ENCODE measurements at places on chromosomes 12 and 14.

DNA sequence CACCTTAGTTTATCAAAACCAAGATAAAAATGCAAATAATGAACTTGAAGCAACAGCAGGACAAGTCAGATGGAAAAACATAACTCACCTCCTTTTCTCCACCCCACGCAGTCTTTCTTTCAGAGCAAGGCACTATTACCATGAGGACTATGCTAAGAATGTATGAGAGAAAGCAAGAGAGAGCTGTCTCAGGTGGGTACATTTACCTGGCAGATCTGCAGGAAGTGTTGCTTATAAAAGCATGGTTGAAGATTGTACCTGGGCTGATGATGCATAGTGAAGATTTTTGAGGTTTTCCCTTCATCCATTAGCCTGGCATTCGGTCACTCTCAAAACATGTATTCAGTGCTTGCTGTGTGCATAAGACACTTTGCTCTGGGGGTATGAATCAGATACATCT lies 68.8 kb upstream of the IFNG-AS1 start:
- no peak for DNase-seq

- no peak for DNase-seq
Measured at GRCh38 chr12:1763153-1763552, 57.2 kb upstream of the LRTM2 start.

- peak; percentile 23 for DNase-seq
Measured at GRCh38 chr12:57476993-57477709, 2.5 kb downstream of the ARHGAP9 start.

DNA sequence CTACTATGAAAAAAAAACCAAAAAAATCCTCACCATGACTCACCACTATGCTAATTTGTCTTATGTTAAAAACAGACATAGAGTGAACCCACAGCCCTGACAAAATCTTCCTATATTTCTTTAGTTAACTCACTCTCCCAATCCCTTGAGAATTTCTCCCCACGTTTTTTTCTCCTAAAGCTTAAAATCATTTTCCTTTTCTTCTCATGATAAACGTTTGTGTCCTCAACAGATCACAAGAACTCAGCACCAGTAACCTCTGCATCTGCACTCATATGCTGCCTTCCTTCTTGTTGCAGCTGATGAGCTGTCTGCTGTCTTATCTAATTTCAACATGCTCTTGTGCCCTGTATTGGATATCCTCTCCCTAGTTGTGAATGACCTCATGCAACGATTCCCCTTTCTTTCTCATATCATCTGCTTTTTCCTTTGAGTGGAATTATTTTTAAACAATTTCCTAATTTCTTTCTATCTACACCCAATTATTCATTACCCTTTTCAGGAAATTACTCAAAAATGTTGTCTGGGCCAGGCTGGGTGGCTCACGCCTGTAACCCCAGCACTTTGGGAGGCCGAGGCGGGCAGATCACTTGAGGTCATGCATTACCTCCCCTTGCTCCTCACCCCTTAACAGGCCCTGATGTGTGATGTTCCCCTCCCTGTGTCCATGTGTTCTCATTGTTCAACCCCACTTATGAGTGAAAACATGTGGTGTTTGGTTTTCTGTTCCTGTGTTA lies 427.5 kb upstream of the MGAT4C start:
- DNase-seq, result no peak

- DNase-seq, result no peak
Measured at GRCh38 chr14:44963044-44963528, 1.1 kb downstream of the TOGARAM1 start.

GRCh38 chr12:76569685-76570604 lies 10.4 kb upstream of the OSBPL8 start:
- DNase-seq, result no peak

DNA sequence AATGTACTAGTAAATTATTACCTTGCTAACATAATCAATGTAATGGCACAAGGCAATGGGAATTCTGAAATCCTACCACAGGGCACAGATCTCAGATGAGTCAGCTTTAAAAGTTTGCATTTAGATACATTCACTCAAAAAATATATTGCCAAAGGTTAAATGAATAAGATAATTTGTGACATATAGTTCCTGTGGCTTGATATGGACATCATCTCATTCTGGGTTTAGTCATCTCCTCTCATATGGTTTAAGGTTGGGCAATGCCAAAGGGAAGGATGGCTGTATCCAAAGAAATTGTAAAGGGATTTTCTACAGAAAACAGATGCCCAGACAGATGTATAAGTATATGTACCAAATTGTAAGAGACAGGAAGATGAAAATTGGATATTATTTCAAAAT lies 1065.0 kb downstream of the LRFN5 start:
- DNase-seq, result no peak

DNA sequence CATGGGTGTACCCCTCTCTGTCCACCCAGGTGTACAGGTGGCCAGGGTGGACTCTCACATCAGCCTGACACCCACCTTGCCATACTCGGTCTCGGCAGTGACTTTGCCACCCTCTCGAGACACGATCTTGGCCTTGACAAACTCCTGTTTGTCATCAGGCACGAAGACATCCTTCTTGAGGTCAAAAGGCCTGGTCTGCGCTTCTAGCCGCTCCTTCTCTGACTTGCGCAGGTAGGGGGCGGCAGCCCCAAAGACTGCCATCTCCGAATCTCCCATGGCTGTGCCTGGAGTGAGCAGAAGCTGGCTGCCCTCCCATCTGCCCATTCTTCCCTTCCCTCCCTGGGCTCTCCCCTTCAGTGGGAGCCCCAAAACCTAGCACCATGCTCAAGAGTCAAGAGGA lies 2.0 kb downstream of the MYH7 start:
- DNase-seq, result no peak

GRCh38 chr14:60945984-60946383 lies 34.9 kb downstream of the TRMT5 start:
- DNase-seq, result peak; percentile 66

- no peak for DNase-seq
Measured at GRCh38 chr12:101076921-101077320, 133.1 kb downstream of the SLC5A8 start.

- DNase-seq, result peak; percentile 4
Measured at GRCh38 chr14:58151133-58152013, 640 bp downstream of the ARMH4 start.

- DNase-seq, result peak; percentile 64
Measured at GRCh38 chr12:12327802-12328201, 22.2 kb downstream of the MANSC1 start.

DNA sequence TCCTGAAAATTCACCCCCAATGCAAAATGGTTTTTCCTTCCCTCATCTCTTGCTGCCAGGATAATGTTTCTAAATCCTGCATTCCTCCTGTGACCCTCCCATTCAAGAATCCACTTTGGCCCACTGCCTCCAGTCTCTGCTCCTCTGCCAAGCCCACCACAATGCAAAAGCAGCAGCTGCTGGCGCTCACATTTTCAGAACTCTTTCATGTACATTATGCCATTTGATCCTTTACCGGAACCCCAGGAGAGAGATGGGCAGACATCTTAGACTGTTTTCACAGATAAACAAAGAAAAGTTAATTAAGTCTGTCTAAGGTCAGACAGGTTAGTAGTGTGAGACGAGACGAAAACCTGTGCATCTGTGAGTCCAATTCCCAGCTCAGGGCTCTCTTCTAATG lies 12.9 kb downstream of the LRIG3 start:
- DNase-seq, result no peak

DNA sequence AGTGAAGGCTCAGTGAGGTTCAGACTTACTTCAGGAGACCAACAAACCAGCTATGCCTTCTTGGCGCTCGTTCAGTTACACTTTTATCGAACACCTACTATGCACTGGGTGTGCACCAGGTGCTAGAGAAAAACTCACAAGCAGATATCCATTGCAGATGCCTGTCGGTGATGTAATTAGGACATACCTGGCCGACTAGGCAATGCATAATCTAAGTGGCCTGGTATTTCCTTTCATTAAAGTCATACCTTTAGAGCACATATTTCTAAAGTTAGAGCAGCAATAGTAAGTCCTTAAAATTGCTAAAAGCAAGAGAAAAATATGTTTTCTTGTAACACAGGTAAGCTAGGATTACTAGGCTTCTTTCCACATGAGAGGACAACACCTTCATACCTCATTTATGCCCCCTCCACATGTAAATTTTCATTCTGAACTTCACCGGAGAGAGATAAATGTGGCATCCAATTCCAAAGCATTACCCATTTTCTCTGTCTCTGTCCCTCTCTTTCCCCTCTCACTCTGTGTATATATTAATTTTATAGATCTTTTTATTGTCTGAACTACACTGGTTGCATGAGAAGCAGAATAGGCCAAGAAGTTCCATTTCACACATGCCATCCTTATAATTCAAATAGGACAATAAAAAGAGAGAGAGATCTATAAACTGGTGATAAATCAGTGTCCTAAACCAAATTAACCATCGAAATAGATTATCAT lies 242.2 kb downstream of the SPTSSA start:
- DNase-seq, result no peak

DNA sequence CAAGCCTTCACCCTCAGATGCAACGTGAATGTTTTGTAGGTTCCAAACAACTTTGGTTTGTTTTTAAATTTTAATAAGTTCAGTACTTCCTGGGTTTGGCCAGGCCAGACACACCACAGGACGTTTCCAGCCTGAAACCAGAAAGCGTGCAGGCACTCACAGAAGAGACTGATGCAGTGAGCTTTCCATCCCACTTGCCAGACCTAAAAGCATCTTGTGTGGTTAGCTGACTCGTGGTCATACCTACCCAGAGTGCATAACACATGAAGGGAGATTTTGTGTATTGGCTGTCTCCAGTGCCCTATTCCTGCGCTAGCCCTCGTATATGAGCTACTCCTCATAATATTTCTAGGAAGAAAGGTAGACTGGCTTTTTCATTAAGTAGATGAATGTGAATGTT lies 297.3 kb upstream of the FAR2 start:
- no peak for DNase-seq

DNA sequence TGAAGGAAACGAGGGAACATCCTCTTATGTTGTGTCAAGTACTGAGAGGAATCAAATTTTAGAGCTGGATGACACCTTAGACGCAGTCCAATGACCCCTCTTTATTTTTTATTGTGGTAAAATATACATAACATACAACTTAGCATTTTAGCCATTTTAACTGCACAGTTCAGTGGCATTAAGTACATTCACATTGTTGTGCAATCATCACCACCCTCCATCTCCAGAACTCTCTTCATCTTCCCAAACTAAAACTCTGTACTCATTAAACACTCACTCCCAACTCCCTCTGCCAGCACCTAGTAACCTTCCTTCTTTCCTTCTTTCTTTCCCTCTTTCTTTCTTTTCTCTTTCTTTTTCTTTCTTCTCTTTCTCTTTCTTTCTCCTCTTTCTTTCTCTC lies 97.2 kb upstream of the SLC24A4 start:
- DNase-seq, result no peak

- DNase-seq, result no peak
Measured at GRCh38 chr14:24913021-24913420, 136.9 kb downstream of the STXBP6 start.

DNA sequence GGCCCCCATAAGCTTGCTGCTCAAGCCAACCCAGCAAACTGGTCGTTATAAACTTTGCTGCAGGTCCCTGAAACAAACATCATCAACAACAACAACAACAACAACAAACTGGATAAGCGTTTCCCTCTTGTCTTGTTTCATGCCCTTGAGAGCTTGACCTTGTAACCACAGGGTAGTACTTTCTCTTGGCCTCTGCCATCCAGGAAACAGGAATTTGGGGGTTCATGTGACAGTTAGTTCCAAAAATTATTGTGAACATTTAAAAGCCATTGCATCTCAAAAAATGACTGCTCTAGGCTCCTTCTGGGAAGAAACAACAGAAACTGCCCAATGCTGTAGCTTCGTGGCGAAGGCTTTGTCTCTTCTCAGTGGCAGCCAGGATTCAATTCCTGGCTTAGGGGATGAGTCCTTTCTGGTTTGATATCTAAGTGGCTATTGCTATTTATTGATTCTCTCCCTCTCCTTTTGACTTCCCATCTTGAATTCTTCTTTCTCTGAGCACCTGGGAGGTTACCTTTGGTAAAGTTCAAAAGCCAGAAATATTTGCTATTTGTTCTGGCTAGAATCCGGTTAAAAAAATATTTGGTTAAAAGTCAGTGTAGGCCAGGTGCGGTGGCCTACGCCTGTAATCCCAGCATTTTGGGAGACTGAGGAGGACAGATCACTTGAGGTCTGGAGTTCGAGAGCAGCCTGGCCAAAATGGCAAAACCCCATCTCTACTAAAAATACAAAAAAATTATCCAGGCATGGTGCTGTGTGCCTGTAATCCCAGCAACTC lies 52.0 kb upstream of the CPM start:
- DNase-seq, result no peak

DNA sequence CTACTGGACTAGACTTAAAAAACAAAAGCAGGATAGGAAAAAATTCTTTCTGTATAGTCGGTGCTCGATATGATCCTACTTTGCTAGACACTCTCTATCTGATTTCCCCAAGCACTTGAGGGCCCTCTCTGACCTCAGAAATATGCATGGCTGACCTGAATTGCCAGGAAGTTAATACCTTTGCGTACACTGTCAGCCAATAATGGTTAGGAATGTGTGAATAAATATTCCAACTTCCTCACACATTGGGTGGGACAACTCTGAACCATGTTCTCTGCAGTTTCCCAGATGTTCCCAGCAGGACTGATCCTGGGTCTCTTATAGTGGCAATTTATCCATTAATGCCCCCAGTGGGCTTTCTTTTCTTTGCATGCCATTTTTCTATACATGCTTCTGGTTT lies 20.5 kb upstream of the RPL10L start:
- DNase-seq, result no peak

DNA sequence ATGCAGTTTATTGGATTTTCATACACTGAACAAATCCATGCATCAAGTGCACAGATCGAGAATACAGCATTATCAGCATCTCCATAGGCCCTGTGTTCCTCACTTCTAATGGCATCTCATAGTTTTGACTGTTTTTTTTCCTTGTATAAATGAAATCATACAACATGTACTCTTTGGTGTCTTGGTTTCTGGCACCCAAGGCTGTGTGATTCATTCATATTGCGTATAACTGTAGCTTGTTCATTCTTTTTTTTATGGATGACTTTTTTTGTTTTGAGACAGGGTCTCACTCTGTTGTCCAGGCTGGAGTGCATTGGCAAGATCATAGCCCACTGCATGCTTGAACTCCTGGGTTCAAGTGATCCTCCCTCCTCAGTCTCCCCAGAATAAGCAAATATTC lies 14.3 kb downstream of the RASSF8 start:
- DNase-seq, result no peak

DNA sequence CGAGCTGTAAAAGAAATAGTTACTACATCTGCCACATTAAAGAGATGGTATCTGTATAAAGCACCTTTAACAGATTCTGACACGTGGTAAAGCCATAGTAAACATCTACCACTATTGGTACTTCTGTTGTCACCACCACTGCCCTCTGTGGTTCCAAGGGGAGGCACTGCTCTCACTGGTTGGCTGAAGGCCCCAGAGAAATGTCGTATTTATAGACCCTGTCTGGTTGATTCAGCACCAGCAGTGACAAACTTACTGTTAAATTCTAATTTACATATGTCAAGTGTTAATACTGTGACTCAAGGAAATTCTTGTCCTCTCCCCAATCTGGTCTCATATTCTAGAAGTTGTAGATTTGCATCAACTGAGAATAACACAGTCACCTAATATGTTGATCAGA lies 281.1 kb downstream of the ERC1 start:
- peak; percentile 23 for DNase-seq

DNA sequence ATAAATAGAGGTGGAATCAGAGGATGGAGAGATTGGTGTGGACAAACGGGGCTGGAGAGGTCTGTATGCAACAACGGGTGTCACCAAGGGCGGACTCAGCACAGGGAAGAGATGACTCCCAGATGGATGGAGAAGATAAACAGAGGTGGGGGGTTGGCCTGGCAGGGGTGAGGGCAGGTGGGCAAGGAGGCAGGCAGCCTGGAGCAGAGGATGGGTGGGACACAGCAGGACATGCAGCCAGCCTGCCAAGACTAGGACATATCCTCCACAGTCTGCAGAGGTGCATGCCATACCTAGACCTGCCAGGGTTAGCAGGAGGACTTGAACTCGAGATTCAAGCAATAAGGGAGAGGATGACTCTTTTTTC lies 56.2 kb downstream of the TTC7B start:
- no peak for DNase-seq
